ENCODE measurements at places on chromosomes 4 and X.

GRCh38 chr4:56906489-56907393 is 959 bp upstream of the REST start:
- DNase-seq: peak; percentile 6

GRCh38 chr4:75679876-75680575 is 6.8 kb upstream of the G3BP2 start:
- DNase-seq: no peak

- no peak for DNase-seq
These were observed 102.6 kb downstream of the APBB2 start for GRCh38 chr4:41111791-41112190.

DNA sequence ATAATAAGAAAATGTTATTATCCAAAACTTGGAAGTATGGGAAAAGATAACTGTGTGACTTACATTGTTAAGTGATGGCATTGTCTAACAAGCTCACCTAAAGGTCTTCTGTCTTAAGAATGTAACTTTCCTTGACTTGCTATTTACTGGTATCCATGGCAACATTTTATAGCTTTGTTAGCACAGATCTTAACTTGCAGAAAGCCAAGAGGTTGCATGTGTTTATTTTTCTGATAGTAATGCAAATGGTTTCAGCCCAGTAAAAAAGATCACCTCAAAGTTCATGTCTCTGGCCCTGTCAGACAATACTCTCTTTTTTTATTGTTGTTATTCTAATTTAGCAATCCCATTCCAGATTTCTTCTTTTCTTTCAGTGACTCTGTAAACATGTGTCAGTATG is 425.3 kb downstream of the SPRY1 start:
- DNase-seq: peak; percentile 0

- DNase-seq: no peak
These were observed 14.2 kb downstream of the DHX15 start for GRCh38 chr4:24570172-24570571.

GRCh38 chr4:10253765-10254164 is 137.2 kb upstream of the WDR1 start:
- DNase-seq: no peak

GRCh38 chr4:16119981-16120380 is 36.2 kb upstream of the PROM1 start:
- no peak for DNase-seq

DNA sequence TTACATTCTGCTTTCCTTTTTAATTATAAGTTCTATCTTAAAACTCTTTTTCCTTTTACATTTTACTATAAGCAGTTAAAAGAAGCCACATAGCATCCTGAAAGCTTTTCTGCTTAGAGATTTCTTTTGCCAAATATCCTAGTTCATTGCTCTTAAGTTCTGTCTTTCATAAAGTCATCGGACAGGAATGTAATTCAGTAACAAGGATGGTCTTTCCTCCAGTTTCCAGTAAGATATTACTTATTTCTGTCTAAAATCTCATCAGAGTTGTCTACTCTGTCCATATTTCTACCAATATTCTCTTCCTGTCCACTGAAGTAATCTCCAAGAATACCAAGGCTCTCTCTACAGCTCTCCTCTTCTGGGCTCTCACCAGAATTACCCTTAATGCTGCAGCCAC is 37.5 kb upstream of the ADH1C start:
- no peak for DNase-seq

- DNase-seq: no peak
These were observed 2.2 kb upstream of the FAM114A1 start for GRCh38 chr4:38865445-38865844.

DNA sequence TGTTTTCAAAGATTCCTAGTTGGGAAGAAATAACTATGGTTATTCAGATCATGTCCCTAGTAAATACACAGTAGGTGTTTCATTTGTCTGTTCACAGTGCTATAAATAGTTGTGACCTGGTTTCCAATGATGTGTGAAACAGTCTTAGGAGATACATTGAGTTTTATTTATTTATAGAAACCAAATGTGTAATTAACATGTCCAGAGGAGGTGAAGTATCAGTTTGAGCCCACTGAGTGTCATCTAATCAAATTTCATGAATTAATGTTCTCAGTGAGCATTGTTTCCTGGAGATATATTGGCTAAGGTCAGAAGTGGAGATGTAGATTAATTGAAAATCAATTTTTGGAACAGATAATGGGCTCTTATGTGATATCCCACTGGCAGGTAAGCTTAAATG is 996.3 kb downstream of the FSTL5 start:
- DNase-seq: no peak

DNA sequence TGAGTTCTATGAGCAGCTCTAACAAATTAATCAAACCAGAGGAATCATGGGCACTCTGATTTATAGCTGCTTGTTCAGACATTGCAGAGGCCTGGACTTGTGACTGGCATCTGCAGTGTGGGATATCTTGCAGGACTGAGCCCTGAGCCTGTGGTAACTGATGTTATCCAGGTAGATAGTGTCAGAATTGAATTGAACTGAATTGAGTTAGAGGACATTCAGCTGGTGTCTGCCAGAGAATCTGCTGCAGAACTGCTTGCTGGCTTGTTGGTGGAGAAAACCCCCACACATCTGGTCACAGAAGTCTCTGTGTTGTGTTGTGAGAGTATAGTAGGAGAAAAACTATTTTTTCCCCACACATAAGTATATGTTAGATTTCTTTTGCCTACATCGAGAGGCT is 42.2 kb downstream of the SMIM20 start:
- no peak for DNase-seq

GRCh38 chrX:96455078-96455477 is 229.6 kb upstream of the DIAPH2 start:
- no peak for DNase-seq

- no peak for DNase-seq
These were observed 279.2 kb upstream of the FGF16 start for GRCh38 chrX:77167993-77168392.

- DNase-seq: peak; percentile 46
These were observed 1.2 kb downstream of the MSN start for GRCh38 chrX:65668377-65669310.

- DNase-seq: no peak
These were observed 24.9 kb downstream of the PCDH7 start for GRCh38 chr4:30744957-30745640.

DNA sequence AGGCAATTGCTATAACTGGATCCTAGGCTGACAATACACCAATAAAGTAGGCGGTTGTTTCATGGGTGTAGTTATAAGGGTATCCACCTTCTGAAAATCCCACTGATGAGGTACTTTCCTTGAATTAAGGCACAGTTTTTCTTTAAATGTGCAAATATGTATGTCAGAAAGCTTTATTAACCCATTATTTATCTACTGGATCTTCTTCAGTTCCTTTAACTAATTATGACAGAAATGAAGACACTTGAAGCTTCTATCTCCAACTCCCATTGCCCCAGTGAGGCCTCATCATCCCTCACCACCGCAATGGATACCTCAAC is 159.6 kb upstream of the KLF3 start:
- DNase-seq: no peak

GRCh38 chr4:27721193-27721592 is 860.6 kb downstream of the STIM2 start:
- no peak for DNase-seq

GRCh38 chrX:77694491-77694890 is 91.5 kb downstream of the ATRX start:
- no peak for DNase-seq

DNA sequence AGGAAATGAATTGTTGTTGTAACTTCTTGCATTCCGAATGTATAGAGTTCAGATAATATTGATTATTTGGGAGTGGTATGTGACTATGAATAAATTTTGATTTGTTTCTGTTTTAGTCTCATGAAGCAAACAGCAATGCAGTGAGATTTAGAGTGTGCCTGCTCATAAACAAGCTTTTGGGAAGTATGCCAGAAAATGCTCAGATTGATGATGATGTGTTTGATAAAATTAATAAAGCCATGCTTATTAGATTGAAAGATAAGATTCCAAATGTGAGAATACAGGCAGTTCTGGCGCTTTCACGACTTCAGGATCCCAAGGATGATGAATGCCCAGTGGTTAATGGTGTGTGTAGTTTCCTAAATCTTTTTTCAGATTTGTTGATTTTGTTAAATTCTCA is 2.0 kb downstream of the NCAPG start:
- DNase-seq: no peak

GRCh38 chrX:118207831-118208453 is 91.3 kb upstream of the KLHL13 start:
- no peak for DNase-seq

DNA sequence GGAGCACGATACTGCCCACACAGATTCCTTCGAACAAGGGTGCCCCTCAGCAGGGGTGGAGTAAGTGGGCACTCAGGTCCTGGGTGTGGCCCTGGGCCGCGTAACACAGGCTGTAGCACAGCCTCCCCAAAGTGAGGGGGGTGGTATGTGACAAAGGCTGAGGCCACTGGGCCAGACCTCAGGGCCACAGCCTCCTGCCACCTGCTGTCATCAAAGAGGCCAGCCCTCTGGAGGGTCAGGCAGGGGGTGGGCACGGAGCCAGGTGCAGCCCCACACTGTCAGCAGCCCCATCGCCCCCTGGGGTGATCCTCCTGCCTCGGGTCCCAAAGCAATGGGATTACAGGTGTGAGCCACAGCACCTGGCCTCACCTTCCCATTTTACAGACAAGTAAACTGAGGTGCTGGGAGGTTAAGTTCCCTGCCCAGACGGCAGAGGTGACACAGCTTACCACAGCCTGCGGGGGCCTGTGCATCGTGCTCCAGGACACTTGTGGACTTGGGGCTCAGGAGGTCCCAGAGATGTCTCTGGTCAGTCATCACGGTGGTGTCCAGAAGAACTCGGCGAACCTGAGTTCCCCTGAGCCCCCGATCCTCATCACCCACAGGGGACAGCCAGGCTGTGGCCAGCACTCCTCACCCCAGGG is 27.5 kb upstream of the MXD4 start:
- DNase-seq: no peak

DNA sequence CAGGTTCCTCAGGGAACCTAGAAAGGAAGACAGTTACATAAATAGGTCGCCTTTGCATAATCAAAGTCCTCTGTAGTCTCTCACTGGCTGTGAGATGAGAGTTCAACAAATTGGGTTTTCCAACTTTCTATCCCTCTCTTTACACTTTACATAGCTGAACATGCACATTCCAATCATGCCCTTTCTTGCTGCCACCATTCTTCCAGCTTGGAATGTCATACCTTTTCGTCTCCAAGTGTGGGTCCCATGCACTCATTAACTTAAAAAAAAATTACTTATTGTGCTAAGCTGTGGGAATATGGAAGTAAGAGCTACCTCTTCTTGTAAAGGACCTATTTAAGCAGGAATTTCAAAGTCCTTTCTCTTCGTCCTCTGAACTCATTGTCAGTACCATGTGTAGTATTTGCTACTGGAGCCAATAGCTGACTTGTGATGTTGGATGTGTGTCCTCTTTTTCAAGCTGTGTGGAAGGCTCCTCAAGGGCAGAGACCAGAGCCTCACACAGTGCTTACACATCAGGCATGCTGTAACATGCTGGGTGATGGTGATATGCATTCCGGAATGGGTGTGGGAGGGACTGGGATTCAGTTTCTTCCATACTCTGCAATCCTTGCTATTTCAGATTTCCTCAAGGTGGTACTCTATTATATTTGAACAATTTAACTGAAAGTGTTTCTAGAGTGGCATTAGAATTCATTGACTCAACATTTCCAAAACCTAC is 7.1 kb downstream of the ENOPH1 start:
- peak; percentile 92 for DNase-seq

- DNase-seq: peak; percentile 13
These were observed 91.5 kb downstream of the GEMIN8 start for GRCh38 chrX:13938051-13938828.

- peak; percentile 25 for DNase-seq
These were observed 13.7 kb upstream of the UGT2B17 start for GRCh38 chr4:68589790-68590189.

DNA sequence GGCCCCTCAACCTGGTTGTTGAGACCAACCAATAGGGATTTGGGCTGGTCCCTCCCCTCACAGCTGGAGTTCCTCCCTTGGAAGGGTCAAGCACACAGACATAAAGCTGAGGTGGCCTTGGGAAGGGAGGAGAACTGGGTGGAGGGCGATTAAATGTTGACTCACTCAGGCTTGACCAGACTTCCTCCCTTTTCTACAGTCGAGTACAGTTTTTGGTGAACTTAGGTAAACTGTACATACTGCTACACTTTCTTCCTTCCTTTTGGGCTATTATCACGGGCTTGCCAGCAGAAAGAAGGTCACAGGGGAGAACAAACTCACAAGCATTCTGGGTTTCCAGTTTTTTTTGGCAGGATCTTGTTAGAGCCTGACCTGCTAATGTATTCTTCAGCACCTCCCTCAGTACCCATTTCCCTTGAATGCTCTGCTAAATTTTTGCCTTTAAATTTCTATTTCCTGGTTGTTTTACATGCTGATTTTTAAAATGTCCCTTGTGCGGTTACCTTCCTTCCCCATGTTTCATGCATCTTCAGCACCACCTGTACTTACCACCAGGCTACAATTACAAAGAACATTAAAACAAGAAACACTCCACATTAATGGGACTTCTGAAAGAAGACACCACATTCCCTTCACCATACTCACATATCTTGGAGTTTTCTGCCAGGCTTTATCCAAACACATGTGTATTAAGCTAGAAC is 135.2 kb upstream of the RASGEF1B start:
- DNase-seq: peak; percentile 8

- DNase-seq: peak; percentile 19
These were observed 28.3 kb downstream of the SEPTIN11 start for GRCh38 chr4:76977736-76978350.

- no peak for DNase-seq
These were observed 132.6 kb upstream of the ANK2 start for GRCh38 chr4:112916868-112917267.

GRCh38 chr4:156941940-156942548 is 29.6 kb downstream of the PDGFC start:
- DNase-seq: peak; percentile 45

Measured in RWPE1 (cell line).